Mesenteric fat pad (tissue), 1 donor: ENCODE measurements at places on chromosomes 2 and 18. TPM values are rescaled to one million over a fixed set of nuclear protein-coding genes. Genes with fewer than 3 reads are reported as not detected.

The CDH7 gene
- not detected for total RNA-seq

The IGFBP5 gene
- 497 TPM for total RNA-seq

The CYP26B1 gene
- total RNA-seq: 41.9 TPM

The FHOD3 gene
- 5.4 TPM for total RNA-seq

The NDC80 gene
- 0.29 TPM for total RNA-seq
